ENCODE measurements at places on chromosomes 3 and 15. TPM values are rescaled to one million over a fixed set of nuclear protein-coding genes. Genes with fewer than 3 reads are reported as not detected.

The SPATA12 gene
- total RNA-seq, result not detected

The PYGO1 gene
- total RNA-seq, result 8.2 TPM

The ASB14 gene
- not detected for total RNA-seq

GRCh38 chr3:96430079-96430478 is 384.3 kb upstream of the EPHA6 start:
- no peak for DNase-seq

The CCR9 gene
- not detected for total RNA-seq

DNA sequence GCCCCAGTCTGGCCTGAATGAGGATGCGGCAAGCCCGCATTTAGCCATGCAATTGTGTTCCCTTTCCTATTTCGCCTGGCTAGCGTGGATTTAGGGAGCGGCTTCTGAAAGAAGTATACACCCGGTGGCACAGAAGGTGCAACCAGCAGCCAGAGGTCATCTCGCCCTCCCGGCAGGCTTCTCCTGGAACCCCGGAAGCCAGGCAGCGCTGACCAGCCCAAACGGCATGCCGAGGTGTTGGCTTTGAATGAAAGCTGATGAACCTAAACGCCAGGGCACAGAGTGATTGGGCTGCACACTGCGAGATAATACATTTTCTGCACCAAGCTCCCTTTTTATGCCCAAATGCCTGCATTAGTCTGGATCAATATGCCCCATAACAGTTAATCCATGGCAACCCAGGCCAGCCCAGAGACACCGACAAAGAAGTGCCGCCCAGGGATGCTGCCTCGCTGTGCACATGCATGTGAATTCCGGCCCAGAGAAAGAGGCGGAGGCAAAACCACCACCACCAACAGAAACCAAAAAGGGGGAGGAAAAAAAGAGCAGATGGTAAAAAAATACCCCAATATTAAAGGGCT is 1.4 kb downstream of the SRGAP3 start:
- no peak for DNase-seq

DNA sequence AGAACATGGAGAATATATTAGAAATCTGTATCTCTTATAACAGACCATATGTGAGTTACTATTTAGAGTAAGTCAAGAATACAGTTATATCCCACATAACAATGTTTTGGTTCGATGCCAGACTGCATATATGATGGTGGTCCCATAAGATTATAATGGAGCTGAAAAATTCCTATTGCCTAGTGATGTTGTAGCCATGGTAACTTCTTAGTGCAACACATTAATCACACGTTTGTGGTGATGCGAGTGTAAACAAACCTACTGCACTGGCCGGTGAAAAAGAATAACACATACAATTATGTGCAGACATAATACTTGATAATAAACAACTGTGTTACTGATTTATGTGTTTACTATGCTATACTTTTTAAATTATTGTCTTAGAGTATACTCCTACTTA is 69.8 kb upstream of the MNS1 start:
- DNase-seq, result no peak

DNA sequence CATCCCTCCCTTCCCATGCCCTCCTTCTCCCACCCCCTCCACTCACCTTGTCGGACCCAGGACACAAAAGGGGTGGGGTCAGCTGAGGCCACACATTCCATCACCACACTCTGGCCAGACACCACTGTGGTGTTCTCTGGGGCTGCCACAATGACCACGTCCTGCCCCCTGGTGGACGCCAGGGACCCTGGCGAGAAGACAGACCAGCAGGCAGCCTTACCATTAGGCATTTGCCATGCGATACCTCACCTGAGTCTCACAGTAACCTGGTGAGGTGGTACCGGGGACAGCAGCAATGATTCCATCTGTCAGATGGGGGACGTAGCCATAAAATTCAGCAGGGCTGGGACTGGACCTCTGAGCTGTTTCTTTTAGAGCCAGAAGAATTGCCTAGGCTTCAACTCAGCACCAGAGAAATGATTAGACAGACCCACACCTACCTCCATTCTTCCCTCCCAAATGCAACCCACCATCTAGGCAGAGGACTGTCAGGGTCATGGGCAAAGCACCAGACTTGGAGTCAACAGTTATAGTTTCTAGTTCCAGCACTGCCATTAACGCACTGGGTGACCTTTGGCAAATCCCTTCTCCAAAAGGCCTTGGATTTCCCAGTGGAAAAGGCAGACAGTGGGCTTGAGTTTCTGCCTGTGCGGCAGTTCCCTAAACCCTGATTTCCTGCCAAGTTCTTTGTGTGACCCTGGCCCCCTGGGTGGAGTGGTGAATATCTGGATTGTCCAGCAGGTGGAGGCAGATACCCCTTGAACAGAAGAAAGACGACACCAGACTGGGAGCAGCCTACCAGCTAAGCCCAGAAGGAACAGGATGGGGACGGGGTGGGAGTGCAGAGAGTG is 21.8 kb downstream of the IGDCC4 start:
- DNase-seq, result peak; percentile 61

The RAMAC gene
- 13.3 TPM for total RNA-seq

- no peak for DNase-seq
These were observed 363.4 kb downstream of the RBMS3 start for GRCh38 chr3:29644261-29644660.

GRCh38 chr3:132829101-132829500 is 106.9 kb upstream of the NPHP3 start:
- no peak for DNase-seq

DNA sequence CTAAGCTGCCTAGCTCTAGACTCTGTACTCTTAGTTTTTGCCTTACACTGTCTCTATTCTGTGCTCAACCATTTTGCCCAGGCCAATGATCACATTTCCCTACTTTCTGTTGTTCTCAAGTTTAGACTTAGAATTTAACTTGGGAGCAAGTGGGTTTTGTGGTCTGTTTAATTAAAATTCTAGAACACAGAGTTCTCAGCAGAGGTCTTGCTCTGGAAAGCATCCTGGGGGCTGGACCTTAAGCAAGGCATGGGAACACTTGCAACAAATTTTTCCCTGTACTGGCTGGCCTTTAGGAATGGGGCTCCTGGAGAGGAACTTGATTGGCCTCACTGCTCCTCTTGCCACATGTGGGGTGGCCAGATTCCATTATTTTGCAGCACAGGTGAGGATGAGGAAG is 236.3 kb upstream of the LRTM1 start:
- DNase-seq, result no peak

DNA sequence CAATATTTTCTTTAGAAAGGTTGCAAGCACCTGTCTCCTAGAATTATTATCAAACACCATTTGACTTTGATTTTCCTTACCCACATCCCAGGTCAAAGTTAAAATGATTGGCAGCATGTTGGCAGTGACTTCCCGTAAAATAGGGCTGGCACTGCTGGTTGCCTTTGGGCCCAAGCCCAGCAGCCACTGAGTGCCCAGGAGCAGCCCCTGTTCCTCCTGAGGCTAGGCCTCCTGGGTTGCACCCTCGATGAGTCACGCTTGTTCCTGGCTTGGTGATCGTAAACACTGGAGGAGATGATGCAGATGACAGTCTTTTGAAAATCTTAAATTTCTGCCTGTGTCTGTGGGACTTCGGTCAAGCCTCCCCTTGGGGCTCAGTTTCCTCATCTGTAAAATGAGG is 290.0 kb downstream of the TLE3 start:
- DNase-seq, result no peak

DNA sequence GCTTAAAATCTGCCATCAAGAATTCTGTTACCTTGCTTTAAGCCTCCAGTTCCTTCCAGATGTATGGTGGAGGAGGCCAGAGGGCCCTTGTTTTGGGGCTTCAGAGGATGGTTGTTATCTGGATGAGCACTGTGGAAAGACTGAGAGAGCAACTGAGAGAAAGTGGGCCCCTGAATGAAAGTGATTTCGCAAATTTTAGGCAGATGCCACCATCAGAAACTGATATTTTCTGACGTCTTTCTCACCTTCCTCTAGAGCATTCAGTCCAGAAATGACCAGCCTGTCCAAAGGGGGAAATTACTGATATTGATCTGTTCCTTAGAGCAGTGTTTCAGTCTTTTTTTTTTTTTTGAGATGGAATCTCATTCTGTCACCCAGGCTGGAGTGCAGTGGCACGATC is 13.4 kb downstream of the B3GNT5 start:
- DNase-seq, result no peak

Measured in right cardiac atrium (tissue), 5 donors.